ENCODE measurements at places on chromosomes 1 and 21.

DNA sequence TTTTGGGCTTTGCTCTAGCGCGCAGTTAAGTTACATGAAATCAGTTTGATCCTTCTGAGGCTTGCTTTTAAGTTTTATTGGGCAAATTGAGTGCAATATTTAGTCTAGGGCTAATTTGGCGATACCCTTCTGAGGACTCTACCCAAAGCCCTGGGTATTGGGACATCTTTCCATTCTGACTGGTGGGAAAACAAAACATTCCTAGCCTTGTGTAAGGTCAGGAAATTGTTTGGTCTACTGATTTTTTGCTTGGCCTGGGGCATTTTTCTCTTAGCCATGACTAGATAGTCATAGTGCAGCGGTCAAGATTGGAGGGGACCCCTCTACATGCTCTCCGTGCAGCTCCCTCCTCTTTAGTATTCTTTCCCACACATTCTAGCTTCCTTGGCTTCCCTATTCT, 189.6 kb upstream of the PTGFR start:
- no peak for DNase-seq

GRCh38 chr1:116983112-116983511, 18.4 kb upstream of the CD101 start:
- DNase-seq, result no peak

DNA sequence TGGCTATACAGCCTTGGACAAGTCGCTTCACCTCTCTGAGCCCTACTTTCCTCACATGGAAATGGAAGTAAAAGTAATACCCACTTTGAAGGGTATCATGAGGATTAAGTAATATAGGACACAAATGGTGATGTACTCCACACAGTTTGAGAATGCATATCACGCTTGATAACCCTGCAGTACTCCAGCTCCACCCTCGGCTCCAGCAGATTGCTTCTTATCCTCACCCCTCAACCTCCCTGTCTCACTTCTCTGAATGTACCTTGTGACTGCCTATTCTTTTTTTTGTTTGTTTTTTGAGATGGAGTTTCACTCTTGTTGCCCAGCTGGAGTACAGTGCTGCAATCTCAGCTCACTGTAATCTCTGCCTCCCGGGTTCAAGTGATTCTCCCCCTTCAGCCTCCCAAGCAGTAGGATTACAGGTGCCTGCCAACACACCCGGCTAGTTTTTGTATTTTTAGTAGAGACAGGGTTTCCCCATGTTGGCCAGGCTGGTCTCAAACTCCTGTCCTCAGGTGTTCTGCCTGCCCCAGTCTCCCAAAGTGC, 55.5 kb downstream of the LDLRAD2 start:
- DNase-seq, result no peak

- no peak for DNase-seq
These were observed 28.4 kb downstream of the RRP1B start for GRCh38 chr21:43687566-43688399.

GRCh38 chr1:55352080-55352810, 137.1 kb upstream of the USP24 start:
- DNase-seq, result no peak

GRCh38 chr1:238639861-238640260, 746.5 kb upstream of the CHRM3 start:
- DNase-seq, result no peak

DNA sequence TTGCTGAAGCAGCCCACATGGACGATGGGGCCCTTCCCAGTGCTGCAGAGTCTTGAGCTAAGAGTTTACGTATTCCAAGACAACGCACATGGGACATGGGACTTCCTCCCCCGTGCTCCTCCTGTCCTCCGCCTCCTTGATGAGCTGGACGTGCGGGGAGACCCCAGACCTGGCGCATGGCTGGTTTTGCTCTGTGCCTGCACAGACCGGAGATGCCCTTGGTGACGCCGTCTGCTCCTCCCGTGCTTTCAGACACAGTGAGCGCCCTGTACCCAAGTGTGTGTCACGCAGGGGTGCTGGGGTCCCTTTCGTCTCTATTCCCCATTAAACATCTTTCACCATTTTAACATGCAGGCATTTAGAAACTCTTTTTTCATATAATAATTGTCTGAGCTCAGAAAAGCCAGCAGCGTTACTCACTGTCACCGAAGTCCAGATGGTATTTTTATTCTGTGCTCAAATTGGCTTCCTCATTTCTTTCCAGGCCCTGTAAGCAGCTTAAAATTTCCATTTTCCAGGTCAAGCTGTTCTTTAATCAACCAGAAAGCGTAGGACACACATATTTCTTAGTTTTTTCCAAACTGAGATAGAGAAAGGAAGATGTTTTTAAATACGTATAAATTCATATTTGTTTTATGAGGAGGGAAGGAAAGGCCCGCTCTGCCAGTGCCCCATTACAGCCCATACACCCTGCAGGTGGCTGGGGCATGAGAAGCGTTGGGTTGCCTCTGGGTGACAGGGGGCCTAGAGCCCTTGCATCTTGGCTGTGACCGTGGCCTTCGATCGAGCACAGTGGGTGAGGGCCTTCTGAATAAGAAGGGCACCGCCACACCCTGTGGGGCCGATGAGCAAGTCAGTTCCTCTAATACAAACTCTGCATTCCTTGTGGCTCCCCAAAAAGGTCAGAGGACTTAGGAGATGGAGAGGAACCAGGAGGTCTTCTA, 17.9 kb upstream of the ZBTB21 start:
- no peak for DNase-seq

- no peak for DNase-seq
These were observed 15.7 kb upstream of the TMEM51 start for GRCh38 chr1:15137809-15138208.

DNA sequence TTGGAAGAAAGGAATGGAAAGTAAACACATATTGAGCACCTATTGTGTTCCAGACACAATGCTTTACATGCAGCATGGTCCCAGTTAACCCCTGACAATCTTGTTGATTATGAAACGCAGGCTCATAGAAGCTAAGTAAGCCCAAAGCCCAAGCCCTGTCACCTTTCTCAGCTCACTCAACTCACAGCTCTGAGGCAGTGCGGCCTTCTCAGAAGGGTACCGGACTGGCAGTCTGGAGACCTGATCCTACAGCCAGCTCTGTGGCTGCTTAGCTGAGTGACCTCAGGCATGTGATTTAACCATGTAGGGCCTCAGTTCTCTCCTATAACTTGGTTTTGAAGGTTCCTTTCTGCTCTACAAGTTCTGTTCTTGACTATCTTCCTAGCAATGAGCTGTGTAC, 464 bp upstream of the RNASEL start:
- no peak for DNase-seq

- DNase-seq, result no peak
These were observed 12.2 kb downstream of the ADAMTS5 start for GRCh38 chr21:26954662-26955121.

GRCh38 chr1:20742671-20743070, 10.2 kb upstream of the SH2D5 start:
- DNase-seq, result no peak

- DNase-seq, result no peak
These were observed 28.8 kb upstream of the PDPN start for GRCh38 chr1:13554798-13555197.

GRCh38 chr1:219771080-219771479, 157.3 kb downstream of the SLC30A10 start:
- no peak for DNase-seq

DNA sequence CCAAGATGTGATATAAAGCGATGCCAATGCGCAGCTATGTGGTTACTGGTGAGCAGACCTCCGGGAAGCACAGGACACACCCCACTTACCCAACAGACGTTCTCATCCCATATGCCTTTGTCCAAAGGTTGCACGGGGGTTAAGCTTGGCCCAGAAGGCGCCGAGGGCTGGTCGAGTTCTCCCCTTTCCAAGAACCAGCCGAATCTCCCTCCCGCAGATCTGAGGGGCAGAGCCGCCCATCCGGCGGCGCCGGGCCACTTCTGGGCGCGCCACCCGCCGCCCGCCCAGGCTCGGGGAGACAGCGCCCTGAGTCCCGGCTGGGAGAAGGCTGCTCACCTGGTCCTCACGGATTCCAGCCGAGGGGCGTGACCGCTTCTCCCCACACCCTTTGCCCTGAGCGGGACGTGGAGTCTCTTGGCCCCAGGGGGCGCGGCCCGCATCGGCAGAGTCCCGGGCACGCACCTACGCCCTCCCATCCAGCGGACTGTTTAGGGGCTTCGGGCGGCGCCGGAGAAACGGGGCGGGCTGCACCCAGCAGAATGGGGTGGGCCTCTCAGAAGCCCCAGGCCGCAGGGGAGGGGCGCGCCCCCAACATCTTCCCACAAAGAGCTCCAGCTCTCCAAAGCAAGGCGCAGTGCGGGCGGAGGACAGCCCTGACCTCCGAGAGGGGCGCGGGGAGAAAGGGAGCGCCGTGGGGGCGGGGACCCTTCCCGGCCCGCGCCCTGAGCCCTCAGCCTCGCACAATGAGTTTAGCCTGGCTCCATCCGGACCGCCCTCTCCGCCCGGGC, 615 bp downstream of the GPR161 start:
- peak; percentile 21 for DNase-seq

- DNase-seq, result no peak
These were observed 490.8 kb upstream of the ADGRL4 start for GRCh38 chr1:79497193-79497773.

DNA sequence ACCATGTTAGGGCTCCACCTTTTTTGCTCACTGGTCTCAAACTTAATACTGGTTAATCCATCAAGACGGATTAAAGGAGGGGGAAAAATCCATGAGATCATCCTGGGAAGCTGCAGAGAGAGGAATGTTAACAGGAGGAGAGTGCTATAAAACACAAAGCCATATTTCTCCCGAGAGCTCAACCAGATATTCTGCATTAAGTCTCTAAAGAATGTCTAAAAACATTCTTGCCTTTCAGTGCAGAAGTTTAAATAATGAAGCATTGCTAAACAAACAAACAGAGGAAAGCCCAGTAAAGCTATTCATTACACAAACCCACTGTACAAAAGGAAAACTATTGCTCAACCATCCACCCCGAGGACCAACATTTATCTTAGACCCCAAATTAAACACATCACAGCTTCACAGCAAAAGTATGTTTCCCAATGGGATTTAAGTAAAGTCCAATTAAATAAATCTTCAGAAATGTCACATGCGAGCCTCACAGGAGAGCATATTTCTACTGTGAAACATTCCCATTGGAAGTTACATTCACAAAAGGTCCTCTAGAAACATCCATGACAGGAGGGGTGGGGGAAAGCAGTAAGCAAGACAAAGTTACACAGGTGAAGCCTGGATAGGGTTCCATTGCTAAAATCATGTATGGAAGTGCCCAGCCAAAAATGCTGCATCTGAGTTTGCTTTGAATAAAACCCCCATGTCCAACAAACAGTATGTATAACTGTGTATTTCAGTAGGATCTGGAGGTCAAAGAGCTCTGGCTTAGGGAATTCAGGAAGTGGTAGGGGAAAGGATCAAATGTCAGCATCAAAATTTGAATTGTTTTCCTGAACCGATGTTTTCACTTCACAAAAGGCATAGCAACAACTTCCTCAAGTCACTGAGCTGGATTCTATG, 23.3 kb downstream of the DUSP10 start:
- no peak for DNase-seq

- no peak for DNase-seq
These were observed 59.8 kb downstream of the FAAP20 start for GRCh38 chr1:2134621-2135307.

DNA sequence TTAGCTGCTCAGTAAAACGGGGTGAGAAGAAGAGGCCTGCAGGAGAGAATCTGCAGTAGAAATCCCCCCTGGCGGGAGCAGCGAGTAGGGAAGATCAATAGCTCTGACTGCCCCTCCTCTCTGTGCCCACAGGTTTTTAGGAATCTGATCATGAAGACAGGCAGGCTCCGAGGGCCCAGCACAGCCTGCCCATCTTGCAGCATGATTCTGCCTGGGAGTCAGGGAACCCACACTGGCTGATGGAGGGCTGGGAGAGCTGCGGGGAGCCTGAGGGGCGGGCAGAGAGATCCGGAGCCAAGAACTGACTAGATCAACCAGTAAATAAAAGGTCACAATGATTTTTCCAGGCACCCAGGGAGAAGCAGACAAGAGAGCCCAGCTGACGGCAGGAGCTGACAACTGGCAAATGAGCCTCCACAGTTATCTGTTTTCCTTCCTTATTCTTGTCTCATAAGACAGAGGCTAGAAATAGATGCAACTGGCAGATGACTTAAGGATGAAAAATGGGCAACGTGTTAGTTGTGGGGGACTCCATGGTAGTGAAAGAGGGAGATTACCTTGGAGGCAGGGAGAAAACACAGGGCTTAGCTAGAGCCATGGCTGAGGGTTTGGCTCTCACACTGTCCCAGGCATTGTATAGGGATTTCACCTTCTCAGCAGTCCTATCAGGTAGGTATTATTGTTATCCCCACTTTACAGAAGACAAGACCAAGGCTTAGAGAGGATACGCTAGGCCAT, 116.2 kb downstream of the PLXNA2 start:
- no peak for DNase-seq

- no peak for DNase-seq
These were observed 46.3 kb downstream of the AGPAT3 start for GRCh38 chr21:43911015-43911934.

DNA sequence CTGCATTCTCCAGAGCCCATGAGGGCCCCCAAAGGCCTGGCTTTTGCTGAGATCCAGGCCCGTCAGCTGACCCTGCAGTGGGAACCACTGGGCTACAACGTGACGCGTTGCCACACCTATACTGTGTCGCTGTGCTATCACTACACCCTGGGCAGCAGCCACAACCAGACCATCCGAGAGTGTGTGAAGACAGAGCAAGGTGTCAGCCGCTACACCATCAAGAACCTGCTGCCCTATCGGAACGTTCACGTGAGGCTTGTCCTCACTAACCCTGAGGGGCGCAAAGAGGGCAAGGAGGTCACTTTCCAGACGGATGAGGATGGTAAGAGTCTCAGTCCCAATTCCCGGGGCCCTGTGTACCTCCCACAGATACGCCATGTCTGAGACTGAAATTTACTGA, 39.1 kb downstream of the PTPRU start:
- no peak for DNase-seq

DNA sequence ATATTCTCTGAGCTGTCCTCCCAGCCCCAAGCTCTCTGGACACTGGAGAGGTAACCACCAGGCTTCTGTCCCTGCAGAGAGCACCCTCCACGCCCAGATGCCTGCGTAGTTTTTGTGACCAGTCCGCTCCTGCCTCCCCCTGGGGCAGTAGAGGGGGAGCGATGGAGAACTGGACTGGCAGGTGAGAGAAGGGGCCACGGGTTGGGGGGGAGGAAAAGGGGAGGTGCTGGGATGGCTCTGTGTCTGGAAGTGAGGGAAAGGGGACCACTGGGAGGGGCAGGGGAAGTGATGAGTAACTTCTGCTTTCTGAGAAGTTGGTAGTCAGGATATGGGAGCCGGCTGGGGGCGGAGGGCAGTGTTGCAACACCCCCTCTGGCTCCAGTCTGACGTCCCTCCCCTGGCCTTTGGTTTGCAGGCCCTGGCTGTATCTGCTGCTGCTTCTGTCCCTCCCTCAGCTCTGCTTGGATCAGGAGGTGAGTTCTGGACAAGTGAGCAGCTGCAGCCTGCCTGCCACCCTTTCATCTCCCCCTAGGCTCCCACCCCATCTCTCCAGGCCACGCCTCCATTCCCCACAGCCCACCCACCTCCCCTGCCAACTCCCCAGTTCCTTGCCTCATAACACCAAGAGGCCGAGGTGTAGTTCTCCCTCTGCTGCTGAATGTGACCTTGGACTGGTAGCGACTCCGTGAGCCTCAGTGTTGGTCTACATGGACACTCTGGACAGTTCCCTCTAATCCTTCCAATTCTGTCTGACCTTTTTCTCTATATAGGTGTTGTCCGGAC, 3.1 kb downstream of the ADAMTSL4 start:
- no peak for DNase-seq

Measured in activated naive CD4-positive, alpha-beta T cell treated with anti-CD3 and anti-CD28 coated beads, Interleukin-2, amount 50 U/mL, for 16 hours (primary cell).